ENCODE measurements at places on chromosomes 6 and 20.

- no peak for DNase-seq
These were observed 536.0 kb downstream of the BCKDHB start for GRCh38 chr6:80642452-80642851.

- DNase-seq, result no peak
These were observed 684 bp upstream of the DNAH8 start for GRCh38 chr6:38714239-38715015.

- DNase-seq, result no peak
These were observed at the start of gene TUBB1 for GRCh38 chr20:59019217-59019616. TUBB1 (plus strand) TSS chr20:59019429; CDS start chr20:59019523, 94 bp downstream.

- no peak for DNase-seq
These were observed 40.6 kb downstream of the SH3BGRL2 start for GRCh38 chr6:79671600-79672266.

- no peak for DNase-seq
These were observed 139.3 kb downstream of the PDSS2 start for GRCh38 chr6:107319906-107320530.

DNA sequence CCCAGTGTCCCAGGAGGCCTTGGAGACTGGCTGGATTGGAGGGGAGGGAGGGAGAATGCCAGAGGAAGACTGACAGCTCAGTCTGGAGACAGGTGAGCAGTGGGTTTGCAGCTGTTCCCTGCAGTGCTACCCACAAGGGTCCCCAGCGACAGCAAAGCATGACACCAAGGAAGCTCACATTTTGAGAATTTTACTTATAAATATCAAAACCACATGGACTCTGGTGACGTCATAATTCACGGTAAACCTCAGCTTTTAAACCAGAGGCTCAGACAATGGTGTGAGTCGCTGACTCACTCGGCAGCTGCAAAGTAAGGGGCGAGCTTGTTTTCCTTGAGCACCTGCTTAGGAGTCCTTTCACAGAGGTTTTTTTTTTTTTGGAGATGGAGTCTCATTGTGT, 65.2 kb downstream of the THBS2 start:
- no peak for DNase-seq

DNA sequence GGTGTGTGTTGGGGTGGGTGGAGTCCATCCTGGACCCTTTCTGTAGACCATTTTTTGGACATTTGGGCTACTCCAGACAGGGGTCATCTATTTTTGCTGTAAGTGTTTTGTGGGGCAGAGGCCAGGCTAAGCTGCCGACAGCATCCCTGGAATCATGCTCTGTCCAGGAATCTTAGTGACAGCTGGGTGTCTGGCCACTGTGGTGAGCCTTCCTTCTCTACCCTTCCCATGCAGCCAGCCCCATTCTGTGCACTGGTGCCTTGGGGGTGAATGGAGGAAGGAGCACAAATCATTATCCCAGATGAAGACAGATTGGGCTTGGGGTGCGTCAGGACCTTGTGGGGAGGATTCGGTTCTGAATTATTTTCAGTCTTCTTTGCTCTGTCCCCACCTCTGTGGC, 20.2 kb downstream of the TOX2 start:
- no peak for DNase-seq

DNA sequence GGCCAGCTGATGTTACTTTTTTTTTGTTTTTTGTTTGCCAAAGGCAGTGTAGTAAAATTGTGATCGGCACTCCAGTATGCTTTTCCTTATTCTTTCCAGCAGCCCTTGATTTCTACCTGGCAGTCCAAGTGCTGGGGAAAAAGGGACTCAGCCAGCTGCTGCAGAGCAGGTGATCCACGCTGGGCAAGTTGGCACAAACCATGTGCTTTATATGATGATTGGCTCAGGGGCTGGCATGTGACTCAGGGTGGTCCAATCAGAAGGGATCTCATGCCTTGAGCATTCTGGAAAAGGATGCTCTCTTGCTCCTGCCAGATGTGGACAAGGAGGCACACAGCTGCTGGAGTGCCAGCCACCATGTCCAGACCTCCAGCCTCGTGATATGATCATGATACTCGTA, 54.5 kb downstream of the SULF2 start:
- no peak for DNase-seq

DNA sequence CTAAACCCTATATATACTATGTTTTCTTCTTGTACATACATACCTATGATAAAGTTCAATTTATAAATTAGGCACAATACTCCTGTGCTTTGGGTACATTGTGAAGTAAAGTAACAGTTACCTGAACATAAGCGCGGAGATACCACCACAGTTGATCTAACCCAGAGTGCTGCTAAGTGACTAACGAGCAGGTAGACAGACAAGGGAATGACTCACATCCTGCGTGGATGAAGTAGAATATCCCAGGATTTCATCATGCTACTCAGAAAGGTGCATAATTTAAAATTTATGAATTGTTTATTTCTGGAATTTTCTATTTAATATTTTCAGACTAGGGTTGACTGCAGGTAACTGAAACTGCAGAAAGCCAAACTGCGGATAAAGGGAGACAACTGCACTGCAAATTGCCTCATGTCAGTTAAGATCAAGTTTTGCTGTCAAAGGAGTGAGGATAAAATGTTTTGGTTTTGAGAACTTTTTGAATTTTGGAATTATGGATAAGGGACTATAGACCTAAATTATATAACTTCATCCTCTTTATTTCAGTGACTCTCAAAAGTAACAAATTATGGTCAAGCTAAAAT, 14.4 kb downstream of the MKKS start:
- DNase-seq, result no peak

DNA sequence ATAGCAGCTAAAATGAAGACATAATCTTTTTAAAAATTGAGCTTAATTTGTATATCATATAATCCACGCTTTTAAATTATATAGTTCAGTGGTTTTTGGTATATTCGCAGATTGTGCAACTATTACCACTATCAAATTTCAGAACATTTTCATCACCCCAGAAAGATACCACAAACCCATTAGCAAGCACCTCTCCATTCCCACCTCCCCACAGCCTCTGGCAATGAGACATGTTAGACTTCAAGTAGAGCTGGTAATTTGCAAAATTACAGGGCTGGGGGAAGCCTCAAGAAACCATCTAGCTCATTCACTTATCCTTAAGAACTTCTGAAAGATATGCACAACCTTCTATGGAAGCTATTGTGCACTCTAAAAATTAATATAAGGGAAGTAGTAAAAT, 37.2 kb downstream of the TRMT6 start:
- DNase-seq, result no peak

DNA sequence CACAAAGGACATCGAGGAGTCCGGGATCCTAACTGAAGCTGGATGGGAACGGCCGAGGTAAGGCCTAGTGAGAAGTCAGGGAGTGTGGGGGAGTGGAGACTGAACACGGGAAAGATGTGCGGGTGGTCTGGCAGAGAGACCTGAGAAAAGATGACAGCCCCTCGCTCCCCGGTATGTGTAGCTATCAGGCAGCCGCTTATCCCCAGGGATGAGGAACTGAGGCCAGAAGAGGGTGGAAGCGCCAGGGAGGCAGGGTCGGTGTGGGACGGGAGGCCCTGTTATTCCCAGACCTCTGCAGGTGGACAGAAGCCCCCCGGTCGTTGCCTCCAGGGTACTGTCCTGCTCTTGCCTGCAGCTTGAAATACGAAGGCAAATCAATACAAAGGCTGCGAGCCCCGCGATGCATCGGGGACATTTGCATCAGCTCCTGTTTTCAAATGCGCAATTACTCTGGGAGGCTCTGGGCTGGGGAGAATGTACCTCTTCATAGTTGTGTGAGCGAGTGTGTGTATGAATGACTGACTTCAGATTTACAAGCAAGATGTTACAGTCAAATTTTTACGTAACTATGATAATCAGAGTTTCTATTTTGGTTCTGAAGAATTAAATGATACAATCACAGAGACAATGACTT, 221.3 kb downstream of the QKI start:
- DNase-seq, result no peak

DNA sequence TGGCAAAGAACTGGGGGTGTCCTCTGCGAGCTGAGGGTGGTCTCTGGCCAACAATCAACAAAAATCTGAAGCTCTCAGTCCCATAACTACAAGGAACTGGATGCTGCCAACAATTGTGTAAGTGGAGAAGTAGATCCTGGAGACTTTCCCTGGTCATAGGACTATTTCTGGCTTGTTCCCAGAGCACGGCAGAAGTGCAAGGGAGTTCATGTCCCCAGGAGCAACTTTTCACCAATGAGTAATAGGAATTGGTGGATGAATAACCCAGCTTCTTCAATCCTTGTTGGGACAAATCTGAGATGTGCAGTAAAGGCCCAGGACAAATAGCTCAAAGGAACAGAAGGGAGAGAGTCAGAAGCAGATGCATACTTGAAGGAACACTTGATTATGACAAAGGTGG, 95.5 kb downstream of the QRSL1 start:
- DNase-seq, result no peak

GRCh38 chr6:107991772-107992550, 34.0 kb upstream of the SEC63 start:
- no peak for DNase-seq

DNA sequence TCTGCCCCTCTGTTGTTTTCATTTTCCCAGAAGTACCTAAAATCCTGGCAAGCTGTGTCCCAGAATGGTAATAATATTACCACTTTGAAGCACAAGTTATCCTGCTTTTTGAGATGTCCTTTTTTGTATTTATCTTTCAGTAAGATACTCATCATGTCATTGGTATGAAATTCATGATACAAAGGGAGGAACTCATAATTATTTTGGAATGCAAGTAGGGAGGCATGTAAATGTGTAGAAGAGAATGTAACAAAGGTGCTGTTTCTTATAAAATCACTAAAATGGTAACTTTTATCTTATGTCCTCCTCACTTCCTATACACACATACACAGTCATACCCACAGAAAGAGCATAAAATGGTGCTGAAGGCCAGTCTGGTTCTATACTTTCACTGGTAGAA, 109.9 kb downstream of the CD2AP start:
- DNase-seq, result no peak

DNA sequence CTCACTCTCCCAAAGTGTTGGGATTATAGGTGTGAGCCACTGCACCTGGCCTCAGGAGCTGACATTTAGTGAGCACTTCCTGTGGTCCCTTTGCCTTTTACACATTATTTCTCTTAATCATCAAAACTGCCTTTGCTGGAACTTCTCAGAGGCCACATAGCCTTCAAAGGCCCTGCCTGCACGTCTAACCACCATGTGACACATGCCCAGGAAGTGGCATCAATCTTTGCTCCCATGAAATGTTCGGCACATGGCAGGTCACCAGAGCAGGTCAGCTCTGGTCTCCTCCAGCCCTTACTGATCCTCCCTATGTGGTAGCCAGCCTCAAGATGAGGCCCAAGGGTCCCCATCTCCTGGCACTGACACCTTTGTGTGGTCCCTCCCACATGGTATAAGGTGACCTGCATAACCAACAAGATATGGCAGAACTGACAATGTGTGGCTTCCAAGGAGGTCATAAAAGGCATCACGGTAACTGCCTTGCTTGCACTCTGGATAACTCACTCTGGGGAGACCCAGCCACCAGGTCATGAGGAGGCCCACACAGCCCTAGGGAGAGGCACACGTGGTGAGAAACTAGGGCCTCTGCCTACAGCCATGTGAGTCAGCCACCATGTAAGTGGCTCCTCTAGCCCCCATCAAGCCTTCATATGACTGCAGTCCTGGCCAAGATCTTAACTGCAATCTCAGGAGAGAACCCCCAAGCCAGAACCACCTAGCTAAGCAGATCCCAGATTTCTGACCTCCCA, 28.8 kb upstream of the HMGA1 start:
- DNase-seq, result no peak

DNA sequence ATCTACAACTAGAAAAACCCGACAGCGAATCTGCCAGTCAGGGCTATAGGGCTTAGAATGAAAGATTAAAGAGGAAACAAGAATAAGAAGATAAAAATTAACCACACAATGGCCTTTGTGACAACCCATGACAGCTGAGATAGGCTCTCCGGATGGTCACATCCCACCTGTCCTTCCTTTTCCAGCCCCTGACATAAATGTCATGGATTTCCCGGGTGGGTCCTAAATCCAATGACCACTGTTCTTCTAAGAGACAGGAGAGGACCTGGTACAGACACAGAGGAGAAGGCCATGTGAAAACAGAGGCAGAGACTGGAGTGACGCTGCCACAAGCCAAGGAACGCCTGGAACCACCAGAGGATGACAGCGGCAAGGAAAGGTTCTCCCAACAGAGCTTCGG, 41.8 kb downstream of the ATXN1 start:
- no peak for DNase-seq

DNA sequence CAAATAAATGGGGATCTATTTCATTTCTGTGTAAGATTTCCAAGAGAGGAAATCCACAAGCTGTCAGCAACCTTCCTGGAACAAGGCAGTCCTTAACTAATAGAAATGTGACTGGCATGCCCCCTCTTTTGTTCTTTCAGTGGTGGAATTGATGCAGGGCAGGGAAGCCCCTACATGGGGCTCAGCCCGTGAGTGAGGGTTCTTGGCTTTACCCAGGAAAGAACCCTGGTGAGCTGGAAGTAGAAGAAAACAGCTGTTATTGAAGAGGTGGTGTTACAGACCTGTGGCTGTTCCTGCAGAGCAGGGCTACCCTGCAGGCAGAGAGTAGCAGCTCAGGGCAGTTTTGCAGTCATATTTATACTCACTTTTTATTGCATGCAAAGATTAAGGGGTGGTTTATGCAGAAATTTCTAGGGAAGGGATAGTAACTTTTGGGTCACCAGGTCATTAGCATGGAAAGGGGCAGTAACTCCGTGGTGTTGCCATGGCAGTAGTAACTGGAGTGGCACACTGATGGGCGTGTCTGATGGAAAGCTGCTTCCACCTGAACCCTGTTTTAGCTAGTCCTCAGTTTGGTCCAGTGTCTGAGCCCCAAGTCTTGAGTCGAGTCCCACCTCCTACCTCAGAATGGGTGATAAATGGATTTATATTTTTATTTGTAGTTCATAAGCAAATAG, 88.7 kb upstream of the SCP2D1 start:
- DNase-seq, result no peak

GRCh38 chr20:44678242-44678641, 26.7 kb upstream of the ADA start:
- DNase-seq, result no peak

GRCh38 chr6:351011-351866, 40.3 kb upstream of the IRF4 start:
- DNase-seq, result no peak

DNA sequence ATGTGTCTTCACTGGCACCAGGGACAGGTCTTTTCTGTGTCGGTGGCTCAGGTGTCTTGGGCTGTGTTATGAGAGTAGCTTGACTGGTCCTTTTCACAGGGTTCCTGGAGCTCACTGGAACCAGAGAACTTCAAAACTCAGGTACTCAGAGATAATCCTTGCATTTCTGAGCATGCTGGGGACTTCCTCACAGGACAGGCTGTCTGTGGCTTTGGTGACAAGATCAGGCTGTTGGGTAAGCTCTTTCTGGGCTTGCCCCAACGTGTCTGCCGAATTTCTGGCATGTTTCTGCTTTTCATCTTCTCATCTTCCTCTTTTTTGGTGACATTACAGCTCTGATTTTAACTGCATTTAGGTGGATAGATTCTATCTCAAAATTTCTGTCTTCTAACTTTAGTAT, 270.0 kb downstream of the CDH26 start:
- no peak for DNase-seq

GRCh38 chr6:7086488-7086887, 21.3 kb upstream of the RREB1 start:
- DNase-seq, result no peak
